ENCODE measurements at places on chromosomes 5 and 9.

- no peak for DNase-seq
Observed at GRCh38 chr5:136205061-136205702, 12.2 kb upstream of the SMIM32 start.

DNA sequence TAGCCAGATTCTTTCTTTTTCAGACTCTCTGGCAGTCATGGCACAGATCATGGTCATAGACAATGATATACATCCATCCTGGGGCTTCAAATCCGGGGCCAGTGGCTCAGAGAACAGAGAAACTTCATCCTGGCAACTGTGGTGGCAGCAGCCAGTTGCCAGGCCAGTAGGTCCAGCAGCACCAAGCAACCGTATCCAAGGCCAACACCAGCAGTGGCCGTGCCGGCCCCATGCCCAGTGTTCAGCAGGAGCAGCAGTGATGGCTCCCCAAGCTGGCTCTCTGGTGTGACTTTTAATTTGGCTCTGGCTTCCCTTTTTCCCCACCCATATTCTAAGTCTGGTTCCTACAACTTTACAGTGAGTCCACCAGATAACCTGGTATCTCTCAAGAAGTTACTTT is 300.5 kb downstream of the DEPDC1B start:
- DNase-seq: no peak

GRCh38 chr5:142918959-142919635 is 148.9 kb downstream of the ARHGAP26 start:
- DNase-seq: no peak

GRCh38 chr5:67857502-67857901 is 358.1 kb upstream of the PIK3R1 start:
- no peak for DNase-seq

DNA sequence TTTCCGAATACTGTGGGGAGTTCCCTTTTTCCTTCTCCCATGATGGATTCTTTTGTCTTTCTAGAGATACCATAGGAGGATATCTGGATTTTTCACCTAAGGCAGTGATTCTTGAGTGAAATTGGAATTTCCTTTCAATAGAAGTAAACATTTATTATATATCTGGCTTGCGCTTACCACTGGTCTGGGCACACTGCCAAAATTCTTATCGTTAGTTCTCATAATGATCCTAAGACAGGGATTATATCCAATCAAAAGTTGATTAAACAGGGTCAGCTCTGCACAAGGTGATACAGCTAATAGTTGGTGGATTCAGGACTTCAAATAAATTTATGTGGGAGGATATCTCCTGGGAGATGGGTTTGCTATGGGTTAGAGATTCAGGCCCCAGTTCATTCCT is 9.6 kb downstream of the TLE4 start:
- no peak for DNase-seq

DNA sequence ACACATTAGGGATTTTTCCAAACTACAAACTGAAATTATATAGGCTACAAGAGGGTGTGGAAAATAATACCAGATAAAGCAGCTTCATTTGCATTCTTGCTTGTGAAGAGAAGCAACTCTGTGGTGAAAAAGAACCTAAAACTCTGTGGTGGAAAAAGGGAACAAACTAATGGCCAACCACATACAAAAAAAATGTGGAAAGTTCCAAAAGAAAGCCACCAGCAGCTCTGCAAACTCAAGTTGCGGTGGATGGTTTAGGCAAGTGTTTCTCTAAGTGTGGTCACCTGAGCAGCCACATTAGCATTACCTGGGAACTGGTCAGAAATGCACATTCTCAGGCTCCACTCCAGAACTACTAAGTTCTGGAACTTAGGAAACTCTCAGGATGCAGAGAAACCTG is 586.4 kb downstream of the ACTL7B start:
- DNase-seq: no peak

DNA sequence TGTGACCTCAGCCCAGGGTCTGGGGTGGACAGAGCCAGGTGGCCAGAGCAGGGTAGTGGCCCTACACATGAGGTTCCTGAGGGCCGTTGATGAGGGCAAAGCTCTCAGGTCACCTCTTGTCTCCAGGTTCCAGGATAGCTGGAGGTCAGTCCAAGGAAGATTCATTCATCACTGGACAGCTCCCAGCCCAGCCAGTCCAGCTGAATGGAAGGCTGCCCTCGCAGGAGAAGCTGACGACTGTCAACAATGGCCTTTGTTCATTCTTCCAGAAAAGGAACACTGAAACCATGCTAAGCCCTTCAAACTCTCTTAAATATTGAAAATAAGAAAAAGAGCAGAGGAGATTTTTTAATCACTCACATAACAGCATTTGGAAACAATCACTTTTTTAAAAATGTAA is 169.7 kb upstream of the TBCA start:
- no peak for DNase-seq

DNA sequence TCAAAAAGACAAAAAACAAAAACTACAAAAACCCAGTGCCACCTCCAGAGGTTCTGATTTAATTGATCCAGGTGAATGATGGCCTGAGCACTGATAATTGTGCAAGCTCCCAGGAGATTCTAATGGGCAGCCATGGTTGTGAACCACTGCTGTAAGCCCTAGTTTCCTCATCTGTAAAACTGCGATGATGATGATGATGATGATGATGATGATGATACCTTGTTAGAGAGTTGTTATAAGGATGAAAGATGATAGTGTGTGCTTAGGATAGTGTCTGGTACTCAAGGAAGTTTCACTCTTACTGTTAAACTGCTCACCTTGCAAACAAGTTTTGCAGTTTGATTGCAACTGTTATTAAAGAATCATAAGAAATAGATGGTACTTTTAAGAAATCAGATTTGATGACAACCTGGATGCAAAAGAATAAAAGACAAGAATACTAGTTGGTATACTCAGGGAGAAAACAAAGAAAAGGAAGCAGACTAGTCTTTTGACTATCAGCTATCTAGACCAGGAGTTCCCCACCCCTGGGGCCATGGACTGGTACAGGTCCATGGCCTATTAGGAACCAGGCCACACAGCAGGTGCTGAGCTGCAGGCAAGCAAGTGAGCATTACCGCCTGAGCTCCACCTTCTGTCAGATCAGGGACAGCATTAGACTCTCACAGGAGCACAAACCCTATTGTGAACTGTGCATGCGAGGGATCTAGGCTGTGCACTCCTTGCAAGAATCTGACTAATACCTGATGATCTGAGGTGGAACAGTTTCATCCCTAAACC is 98.0 kb downstream of the OR2K2 start:
- DNase-seq: no peak

DNA sequence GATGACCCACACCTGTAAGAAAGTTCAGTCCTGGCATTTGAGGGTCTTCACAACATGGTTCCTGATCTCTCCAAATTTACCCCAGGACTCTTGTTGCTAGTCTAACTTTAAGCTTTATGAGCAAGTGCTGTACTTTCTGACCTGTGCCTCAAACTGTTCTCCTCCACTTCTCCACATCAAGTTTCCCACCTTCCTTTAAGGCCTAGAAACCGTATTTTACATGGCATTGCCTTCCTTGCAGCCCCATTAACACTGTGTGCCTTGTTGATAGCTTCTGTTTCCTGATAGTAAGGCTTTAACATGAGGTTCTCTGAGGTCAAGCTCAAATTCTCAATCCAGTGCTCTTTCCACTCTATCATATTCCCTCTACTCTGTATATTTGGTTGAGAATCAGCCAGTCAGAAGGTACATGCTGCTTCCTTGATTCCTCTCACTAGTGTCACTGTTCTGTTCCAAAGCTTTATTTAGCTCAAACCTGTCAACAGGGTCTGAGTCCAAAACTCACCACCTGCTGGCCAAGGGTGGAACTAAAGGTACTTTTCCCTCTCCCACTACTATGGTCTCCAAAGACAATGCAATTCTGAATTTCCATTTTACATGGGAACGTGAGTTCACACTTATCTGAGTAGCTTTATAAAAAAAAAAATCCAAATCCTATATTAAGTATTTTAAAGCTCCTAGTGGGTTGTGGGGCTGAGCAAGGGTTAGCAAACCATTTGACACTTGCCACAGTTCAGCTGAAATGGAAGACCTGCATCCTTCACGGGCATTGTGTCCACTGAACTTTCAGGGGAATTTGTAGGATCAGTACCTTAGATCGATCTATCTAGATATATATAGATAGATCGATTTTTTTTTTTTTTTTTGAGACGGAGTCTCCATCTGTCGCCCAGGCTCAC is 21.1 kb downstream of the VCP start:
- peak; percentile 28 for DNase-seq

DNA sequence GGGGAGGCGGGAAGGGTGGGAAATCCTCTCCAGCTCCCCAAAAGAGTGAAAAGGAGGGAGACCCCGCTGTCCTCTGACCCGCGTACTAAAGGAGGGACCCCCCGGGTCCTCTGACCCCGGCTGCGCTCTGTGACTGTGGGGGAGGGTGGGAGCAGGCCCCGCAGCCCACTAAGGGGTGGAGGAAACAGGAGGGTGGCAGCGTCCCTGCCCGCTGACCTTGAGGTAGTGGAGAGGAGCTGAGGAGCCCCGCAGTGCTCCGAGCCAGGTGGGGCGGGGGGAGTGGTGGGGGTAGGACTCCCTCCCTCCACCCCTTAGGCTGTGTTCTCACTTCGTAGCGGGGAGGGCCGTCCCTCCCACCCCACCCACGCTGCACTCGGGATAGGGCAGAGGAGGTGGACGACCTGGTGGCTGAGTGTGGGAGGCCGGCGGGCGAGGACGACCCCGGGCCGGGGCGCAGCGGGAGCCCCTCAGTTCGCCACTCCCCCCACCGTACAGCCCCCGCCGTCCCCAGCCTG is 449 bp upstream of the ADCY2 start:
- DNase-seq: no peak

DNA sequence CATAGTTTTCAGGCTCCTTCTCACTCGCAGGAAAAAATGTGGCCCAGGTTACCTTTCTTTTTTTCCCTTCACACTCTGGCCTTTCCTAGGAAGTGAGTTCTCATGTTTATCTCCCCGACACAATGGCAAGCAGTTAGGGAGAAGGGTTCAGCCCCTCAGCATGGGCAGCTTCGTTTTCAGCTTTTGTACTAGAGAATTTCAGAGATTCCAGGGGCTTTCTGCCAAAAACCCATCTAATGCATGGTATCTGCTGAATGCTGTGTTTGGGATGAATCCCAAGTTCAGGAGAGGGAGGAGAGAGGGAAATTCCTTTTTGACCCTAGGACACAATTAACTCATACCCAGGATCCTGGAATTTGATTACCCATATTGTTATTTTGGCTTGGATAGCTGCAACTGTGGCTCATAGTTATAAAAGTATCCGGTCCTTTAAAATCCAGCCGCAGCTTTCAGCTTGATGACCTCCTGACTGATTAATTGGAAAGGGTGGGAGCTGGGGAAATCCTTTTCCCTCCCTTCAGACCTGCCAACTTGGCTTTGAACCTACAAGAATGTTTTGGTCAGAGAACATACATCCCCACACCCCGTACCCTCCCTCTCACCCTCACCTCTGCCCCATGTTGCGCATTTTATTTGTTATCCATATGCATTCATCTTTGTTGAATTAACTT is 78.4 kb downstream of the TMEM252 start:
- DNase-seq: no peak

DNA sequence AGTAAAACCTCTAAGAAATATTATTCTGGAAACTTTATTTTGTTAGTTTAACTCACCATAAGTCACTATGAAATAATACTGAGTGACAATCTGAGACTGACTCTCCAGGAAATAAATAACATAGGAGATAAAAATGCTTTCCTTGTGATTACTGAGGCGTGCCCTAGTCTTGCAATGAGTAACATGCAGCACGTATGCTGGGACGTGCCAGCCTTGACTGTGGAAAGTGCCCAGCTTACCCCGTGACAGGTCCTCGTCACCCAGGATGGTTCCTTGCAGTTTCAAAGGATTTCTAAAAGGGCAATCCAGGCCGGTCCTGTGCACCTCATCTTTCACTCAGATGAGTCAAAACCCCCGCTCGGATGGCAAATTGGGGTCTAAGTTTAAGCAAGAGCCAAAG is 720.8 kb upstream of the ADAMTS16 start:
- no peak for DNase-seq

GRCh38 chr9:16653491-16654399 is 216.7 kb downstream of the BNC2 start:
- DNase-seq: no peak

DNA sequence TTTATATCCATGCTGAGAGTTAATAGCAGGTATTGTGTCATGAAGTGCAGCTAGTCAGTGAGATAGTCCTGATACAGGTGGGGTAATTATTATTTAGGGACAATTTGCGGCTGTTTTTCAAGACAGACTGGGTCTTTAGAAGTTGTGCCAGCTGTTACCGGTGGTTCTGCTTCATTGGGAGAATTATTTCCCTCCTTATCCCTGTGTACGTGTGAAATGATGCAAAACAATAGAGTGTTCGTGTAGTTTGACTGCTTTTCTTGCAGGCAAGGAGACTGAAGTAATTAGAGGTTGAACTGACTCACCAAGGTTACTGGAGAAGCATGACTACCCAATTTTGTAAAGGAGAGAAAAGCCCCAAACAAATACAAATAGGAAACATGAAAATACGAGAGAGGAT is 101.7 kb downstream of the ARRDC3 start:
- DNase-seq: no peak

- DNase-seq: no peak
Observed at GRCh38 chr5:21398511-21398910, 1410.5 kb upstream of the CDH18 start.

DNA sequence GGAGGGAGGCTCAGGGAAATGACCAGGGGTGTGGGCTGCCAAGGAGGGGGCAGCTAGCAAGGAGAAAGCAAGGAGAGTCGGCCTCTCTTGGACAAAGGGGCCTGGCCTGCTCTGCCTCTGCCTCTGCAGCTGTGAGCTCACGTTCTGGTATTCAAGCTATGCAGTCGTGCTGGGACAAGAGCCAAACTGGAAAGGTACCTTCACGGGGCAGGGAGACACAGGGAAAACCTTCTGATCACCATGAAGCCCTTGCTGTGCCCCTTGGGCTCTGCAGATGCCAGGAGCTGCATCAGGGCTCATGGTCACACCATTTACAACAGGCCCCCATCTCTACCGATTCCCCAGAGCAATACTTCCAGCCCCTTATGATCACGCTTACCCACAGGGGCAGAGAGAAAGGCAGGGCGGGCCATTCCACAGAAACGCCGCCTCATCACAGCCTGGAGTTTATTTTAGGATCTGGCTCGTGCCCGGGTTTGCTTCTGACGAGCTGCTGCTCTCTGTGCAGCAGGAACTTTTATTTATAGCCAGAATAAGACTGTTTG is 63.2 kb downstream of the PRRT1B start:
- DNase-seq: no peak

- no peak for DNase-seq
Observed at GRCh38 chr9:128409978-128410377, 10.7 kb upstream of the CERCAM start.

GRCh38 chr9:126980231-126980630 is 65.6 kb downstream of the RALGPS1 start:
- DNase-seq: no peak

- no peak for DNase-seq
Observed at GRCh38 chr5:54360925-54361662, 50.7 kb upstream of the ARL15 start.

- no peak for DNase-seq
Observed at GRCh38 chr5:5969942-5970483, 408.3 kb downstream of the MED10 start.
